ENCODE measurements at places on chromosomes 1 and 21.

DNA sequence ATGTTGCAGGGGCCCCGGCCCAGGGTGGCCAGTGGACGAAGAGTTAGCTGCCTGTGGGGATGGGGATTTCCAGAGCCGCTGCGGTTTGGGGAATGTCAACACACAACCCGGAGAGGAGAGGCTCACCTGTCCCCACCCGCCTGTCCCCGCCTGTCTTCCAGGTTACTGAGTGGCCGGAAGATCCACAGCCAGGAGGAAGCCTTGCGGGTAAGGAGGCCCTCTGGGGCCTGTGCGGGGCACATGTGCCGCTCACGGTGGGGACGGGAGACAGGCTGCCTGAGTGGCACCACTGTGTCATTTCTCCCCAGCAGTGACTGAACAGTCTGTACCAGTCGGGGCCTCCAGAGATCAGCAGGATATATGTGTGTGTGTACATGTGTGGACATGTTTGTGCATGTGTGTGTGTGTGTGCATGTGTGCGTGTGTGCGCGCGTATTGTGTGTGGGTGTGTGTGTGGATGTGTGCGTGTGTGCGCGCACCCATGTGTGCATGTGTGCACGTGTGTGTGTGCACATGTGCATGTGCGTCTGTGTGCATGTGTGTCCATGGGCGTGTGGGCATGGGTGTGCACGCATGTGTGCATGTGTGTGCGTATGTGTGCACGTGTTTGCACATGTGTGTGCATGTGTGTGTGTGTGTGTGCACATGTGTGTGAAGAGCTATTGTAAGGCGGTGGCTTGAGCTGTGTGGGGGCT, 25.6 kb downstream of the CSTB start:
- no peak for DNase-seq

DNA sequence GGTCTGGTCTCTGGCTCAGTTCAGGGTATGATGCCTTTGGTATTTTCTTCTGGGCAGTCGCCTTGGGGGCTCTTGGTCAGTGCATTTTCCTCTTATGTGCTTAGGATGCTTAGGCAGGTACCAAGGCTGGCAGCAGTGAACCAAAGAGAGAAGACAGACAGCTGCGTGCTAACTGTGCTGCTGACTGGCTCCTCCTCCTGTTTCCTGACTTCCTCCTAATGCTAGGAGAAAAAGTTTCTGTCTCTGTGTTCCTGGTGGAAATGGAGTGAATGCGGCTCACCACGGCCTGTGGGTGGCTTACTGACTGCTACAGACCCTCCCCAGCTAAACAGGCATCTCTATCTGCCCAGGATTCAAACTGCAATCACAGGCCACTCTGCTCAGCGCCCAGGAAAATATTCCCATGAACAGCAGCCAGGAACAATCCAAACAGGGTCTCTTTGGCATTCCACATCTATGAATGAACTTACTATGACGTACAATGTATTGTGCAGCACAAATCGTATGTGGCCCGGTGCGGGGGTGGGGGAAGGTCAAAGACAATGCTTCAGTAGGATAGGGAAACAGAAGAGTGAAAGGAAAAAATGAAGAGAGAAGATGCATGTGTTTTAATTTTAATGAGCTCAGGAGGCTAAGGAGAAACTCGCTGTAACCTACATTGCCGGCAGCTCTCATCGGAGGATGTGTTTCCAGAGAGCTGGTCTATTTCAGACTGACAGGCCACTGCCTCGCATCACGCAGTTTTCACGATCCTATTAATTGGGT, 2.8 kb downstream of the ABCG1 start:
- no peak for DNase-seq

DNA sequence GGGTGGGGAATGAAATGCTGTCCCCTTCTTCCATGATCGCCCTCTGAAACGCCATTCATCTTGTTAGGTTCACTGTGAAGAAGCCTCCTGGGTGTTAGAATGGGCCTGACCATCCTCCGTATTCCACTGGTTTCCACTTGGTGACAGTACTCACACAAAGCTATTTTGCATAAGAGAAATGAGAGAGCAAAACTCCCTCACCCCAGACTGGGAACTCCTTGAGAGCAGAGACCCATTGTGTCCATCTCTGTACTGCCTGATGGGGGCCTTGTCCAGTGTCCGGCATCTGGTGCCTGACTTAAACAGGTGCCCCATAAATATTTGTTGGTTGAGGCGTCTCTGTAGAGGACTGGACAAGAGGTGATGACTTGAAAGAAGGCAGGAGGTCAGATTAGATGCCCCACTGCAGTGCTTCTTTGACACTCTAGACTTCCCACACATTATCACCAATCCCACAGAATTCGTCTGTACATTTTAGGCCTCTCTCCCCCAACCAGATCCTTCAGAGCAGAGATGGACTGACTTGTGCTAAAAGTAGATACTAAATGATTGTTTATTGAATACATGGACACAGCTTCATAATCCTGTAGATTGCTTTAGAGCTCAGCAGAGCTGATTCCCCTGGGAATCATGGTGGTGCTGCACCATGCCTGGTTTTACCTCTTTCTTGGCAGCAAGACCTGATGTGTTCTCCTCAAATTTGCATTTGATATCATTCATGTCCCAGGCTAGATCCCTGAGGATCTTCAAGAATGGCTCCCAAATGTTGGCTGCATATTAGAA, 22.4 kb upstream of the KCNA2 start:
- DNase-seq = no peak

DNA sequence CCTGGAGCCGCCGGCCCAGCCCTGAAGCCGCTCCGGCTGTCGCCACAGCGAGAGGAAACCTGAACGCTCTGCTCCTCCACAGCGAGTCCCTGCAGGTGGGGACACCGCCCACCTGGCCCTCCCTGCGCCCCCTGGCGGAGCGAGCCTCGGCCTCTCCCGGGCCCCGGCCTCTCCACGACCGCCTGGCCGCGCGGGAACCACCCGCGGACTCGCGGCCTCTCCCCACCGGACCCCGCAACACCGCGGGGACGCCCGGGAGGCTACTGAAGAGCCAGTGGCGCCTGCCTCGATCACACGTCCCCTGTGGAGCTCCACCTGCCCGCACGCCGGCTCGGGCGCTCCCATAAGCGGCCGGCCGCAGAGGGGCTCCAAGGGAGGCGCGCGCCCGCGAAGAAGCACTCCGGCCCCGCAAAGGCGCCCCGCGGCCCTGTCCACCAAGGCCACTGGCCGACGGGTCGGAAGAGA, 109.6 kb downstream of the KCNN3 start:
- DNase-seq = no peak

- DNase-seq = no peak
Measured at GRCh38 chr1:82818586-82818985, 1017.9 kb downstream of the ADGRL2 start.

GRCh38 chr1:229753764-229754551, 127.9 kb downstream of the URB2 start:
- DNase-seq = no peak

DNA sequence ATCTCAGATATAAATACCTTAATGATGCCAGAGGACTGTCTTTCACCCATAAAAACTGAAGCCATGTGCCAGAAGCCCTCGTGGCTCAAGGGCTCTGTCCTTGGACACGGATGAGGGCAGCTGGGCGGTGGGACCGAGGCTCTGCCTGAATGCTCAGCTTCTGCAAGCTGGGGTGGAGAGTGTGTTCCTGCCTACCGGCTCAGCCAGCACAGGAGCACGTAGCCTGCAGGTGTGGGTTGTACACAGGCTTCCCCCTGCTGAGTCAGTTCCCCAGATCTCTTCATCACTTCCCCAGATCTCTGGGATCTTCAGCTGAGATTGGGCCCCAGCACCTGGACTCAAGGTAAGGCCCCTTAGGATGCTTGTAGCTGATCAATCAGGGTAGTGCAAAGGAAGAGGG, 15.4 kb downstream of the KCNJ15 start:
- DNase-seq = no peak

DNA sequence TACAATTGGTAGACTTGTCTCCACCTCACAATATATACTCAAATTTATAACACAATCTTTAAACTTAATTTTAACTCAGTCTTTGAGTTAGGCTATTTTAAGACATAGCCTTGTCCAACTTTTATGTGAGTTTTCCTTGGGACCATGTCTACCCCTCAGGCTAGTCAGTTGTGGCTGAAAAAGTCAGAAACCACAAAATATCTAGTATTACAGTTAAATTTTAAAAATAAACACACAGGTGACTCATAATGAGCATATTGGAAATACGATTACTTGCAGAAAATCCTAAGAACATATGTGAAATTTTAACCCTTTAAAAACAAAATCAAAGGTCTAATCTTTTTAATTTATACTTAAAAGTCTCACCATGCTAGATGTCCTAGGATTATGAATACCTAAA, 4.8 kb upstream of the ASB17 start:
- DNase-seq = no peak

- no peak for DNase-seq
Measured at GRCh38 chr1:41915786-41916571, 2.7 kb downstream of the HIVEP3 start.

DNA sequence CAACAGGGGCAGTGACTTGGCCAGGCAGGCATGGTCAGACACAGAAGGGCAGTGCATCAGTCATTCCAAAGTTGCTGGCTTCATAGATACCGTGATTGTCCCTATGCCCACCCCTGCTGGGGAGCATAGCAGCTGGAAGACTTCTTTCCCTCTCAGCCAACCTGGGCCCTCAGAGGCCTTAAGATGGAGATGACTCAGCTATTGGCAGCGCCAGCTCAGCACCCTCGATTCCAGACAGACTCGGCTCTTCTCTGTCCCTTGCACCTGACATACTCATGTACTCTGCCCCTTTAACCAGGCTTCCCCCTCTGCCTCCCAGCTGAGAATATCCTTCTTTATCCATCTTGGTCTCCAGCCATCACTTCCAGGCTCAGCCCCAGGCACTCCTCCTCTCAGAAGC, 16.8 kb downstream of the SLAMF8 start:
- DNase-seq = no peak

- DNase-seq = no peak
Measured at GRCh38 chr1:205748403-205749233, 1.4 kb downstream of the NUCKS1 start.

DNA sequence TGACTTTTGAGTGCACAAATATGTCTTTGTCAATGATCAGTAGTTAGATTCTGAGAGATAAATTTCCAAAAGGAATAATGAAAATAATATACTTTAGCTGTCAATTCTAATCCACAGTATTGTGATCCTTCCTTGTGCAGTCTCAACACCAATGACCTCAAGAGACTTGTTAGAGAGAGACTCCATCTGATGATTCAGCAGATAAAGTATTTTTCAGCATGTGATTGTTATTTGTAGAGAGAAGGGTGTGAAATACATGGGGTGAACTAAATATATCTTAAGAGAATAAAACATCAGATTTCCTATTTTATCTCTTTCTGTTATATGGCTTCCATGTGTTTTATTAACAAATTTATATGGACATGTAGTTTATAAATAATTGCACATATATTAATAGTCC, 5.9 kb upstream of the ZNF124 start:
- DNase-seq = no peak

GRCh38 chr1:208154679-208155642, 89.2 kb downstream of the PLXNA2 start:
- DNase-seq = no peak

DNA sequence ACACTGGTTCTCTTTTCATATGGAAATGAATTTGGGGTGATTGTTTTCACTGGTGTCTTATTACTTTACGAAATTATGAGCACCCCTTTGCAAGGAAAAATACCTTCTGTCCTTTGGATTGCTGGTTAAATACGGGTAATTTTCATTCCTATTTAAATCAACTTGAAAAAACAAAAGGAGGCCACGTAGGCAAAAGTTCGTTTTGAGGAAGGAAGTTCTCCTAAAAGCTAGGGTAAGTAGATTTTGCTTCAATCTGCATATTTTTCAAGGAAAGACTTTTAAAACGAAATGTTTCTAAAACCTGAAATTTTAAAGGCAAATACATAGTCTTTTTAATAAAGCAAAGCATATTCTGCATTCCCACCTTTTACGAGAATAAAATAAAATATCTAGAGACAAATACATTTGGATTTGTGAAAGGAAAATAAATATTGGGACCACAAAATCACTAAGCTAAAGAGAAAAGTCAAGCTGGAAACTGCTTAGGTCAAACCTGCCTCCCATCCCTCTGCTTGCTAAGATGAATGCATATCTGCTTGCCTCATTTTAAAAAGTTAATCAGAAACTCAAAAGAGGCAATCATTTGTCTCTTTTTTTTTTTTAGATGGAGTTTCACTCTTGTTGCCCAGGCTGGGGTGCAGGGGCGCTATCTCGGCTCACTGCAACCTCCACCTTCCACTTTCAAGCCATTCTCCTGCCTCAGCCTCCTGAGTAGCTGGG, 70.9 kb upstream of the ETS2 start:
- DNase-seq = no peak

GRCh38 chr21:39927304-39927886, 60.2 kb downstream of the PCP4 start:
- no peak for DNase-seq

GRCh38 chr1:235919127-235919832, 52.6 kb upstream of the LYST start:
- no peak for DNase-seq

DNA sequence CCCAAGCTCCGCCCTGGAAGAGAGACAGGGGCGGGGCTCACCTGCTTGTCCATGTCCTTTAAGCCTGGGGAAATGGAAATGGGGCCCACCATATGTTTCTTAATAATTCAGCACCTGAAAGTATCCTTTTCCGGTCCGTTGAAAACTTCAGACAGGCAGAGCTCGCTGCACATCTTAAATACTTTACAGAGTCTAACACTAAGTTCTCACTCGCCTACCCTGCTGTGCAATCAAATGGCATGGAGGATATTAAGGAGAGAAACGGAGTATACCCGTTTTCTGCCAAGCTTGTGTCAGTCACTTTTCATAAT, 467 bp upstream of the CC2D1B start:
- no peak for DNase-seq

- no peak for DNase-seq
Measured at GRCh38 chr1:32988665-32989064, 24.1 kb upstream of the RNF19B start.

GRCh38 chr1:210616356-210616755, 287.7 kb downstream of the HHAT start:
- no peak for DNase-seq

DNA sequence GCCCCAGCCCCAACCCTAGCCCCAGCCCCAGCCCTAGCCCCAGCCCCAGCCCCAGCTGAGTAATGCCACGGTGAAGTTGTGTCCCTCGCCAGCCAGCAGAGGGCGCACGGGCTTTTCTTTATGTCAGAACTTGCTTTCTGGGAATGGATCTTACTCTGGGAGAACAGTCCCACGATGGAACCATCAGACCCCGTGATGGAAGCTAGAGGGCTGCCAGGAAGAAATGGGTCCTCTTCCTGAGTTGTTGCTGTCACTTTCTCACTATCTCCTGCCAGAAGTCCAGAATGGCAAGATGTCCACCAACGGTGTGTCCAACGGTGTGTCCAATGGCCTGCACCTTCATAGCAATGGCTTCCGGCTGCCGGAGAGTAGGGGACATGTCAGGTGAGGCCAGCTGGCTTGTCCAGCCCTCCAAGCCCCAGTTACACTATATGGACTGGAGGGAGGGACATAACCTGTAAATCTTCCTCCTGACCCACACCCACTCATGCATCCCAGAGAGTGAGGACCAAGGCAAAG, 25.1 kb upstream of the TMEM222 start:
- no peak for DNase-seq

GRCh38 chr21:36111238-36111637, 23.6 kb upstream of the CBR3 start:
- DNase-seq = no peak

Measured in ascending aorta (tissue), 2 donors.